ENCODE measurements at places on chromosomes 2 and 18.

DNA sequence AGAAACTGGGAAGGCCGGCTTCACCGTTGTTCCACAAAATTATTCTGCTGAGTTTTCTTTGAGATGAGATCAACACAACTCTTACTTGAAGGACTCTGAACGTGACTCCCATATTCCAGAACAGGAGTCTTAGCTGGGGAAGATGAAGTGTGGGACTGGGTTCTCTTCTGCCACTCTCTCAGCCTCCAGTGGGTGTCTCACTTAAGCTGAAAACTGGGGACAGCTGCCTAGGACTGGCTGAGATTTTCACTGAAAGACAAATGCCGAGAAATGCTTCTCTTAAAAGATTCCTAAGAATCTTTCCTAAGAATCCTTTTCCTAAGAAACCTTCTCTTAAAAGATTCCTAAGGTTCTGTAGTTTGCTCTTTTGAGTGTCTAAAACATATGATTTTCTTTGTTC, 156.6 kb upstream of the LHCGR start:
- no peak for DNase-seq

DNA sequence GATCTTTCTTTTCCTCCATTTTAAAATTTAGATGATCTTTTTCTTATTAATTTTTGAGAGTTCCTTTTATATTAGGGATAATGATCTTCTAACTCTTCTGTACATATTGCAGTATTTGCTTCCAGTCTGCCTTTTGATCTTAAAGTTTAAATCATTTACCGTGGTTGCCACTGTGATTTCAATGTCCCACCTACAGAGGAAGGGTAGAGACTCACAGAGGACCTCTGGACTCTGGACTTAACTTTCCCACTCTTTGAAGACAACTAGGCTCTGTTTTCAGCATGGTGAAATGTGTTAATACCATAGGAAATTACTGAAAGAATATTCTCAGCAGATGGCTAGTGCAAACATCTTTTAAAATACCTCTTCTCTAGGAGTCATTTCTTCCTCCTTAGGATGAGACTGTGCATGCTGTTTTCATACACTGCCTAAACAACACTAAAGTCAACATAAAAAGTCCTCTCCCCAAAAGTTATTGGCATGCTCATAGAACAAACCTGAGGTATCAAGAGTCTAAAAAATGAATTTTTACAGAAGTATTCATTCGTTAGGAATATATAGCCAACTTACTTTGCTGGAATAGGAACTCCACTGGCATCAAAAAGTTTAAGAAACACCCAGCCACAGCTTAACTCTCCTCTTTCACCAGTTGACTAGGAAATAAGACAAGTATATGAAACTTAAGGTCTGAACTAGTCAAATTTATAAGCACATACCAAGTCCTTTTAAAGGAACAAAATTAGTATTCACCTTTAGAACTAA, 30.7 kb upstream of the MALL start:
- no peak for DNase-seq

DNA sequence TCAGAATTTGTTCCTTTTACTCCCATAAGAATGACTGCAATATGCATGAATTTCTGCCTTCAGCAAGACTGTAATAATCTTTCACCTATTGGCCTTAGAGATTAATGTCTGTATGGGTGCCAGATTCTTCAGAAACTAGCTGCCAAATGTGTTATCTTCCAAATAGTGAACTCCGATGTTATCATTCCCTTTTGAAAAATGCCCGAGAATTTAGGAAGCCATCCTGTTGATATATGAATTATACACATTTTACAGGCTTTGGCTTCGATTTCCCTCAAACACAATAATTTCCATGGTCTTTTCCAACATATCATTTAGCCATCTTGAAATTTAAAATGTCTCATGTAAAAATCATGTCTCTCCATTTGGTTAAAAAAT, 101.5 kb downstream of the ZNF521 start:
- DNase-seq = no peak

- DNase-seq = no peak
Measured at GRCh38 chr2:120733238-120733932, 2.3 kb upstream of the GLI2 start.

- no peak for DNase-seq
Measured at GRCh38 chr2:231935207-231935524, 9.0 kb upstream of the NPPC start.

- DNase-seq = no peak
Measured at GRCh38 chr2:138280999-138281695, 220.4 kb upstream of the SPOPL start.

DNA sequence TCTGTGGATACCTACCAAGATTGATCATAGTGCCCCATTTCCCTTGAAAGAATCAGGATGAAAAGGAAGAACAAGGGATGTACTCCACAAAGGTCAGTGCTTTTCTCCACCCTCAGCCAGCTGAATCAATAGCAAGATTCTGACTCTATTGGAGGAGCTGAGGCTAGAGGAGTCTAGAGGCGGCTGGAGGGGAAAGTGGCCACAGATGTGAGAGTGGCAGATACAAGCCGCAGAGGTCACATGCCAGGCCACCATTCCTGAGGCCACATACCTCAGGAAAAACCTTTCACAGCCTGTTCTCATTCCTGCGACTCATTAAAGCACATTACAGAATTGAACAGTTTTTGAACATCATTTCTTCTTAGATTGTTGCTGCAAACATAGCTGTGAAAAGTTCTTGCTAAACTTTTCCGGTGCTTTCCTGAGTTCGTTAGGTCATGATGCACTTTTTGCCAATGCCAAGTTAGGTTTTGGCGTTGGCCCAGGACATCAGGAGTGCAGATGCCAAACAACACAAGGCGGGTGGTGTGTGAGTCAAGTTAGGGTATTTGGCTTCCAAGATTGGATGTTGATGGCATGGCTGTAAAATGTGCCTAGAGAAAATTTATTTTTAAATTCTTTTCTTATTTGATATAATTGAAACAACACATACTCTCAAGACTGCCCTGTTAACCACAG, 160.7 kb upstream of the SP5 start:
- DNase-seq = no peak

DNA sequence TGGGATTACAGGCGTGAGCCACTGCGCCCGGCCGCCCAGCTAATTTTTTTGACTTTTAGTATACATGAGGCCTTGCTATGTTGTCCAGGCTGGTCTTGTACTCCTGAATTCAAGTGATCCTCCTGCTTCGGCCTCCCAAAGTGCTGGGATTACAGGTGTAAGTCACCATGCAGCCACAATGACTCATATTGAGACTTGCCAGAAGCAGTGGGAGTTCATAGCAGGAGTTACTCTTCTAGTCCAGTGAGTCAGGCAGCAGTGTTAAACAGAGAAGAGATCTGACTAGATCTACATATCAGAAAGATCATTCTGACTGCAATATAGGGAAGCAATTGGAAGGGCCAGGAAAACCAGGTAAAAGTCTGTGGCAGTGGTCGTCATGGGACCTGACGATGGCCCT, 1.5 kb upstream of the FLACC1 start:
- no peak for DNase-seq

DNA sequence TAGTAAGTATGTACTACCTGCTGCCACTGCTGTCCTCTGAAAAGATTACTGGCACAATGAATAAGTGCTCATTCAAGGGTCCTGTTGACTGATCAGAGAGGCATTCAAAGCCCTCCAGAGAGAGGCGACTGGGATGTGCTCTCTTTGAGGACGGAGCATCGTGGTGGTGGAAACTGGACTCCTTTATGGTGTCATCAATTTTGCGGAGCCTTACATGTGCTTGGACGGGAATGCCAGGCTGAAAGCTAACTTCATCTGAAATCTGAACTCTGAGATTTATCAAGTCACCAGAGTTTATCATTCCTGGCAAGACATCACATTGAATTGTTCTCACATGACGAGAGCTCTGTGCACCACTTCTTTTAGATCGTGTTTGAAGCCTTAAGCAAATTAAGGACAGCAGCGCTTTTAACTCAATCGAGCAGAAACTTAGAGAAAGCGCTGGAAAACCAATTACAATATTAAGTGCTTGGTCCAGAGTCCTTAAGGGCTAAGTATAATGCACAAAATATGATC, 138.3 kb downstream of the NCK2 start:
- no peak for DNase-seq

GRCh38 chr18:50203801-50204604, 9.1 kb upstream of the MYO5B start:
- no peak for DNase-seq

DNA sequence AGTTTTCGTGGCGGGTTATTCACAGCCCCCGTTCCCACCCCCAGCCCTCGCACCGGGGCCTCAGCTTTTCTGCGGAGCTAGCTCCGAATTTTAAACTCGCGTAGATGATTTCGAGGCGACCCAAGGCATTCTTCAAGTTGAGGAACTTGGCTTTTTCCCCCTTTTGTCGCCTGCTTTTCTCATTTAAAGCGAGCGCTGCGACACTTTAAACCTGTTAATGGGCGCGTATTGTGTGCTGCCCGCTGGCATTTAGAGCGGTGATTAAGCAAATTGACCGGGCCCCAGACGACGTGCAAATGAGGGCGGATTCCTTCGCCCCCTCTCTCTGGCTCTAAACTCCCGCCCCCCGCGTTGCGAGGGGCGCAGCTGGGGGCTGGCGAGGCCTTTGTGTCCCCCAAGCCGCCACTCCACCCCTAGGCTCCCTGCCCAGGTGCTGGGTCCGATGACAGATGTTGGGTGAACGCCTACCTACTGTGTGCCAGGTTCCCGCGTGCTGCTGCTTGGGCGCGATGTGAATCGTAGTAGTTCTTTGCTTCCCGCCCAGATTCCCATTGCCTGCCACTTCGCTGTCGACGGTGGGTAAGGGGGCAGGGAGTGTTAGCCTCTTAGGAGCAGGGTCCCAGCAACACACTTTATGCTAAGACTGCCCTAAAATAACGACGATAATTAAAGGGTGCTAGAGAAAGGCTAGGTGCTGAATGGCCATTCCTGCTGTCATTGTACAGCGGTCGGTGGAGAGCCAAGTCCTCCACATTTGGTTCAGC, 1.9 kb downstream of the TCF7L1 start:
- DNase-seq = no peak

- DNase-seq = no peak
Measured at GRCh38 chr2:74037379-74037860, 52.7 kb downstream of the TET3 start.

GRCh38 chr2:227488045-227488444, 16.1 kb downstream of the AGFG1 start:
- DNase-seq = no peak

DNA sequence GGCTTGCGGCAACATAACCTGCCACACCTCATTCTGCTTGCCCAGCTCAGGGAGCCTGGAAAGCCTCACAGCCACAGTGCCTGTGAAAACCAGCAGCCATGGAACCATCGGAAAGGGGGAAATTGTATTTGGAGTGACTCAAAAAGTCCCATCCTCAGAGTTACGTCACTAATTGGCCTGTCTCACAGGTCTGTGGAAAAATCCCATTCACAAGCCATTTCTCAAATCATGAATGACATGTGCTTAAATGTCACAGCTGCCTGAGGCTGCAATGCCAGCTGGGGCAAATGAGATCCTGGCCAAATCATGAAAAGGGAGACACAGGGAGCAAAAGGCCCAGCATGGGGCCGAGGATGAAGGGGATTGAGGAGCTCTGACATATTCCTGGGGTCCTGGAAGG, 486.9 kb upstream of the RAB6C start:
- no peak for DNase-seq

DNA sequence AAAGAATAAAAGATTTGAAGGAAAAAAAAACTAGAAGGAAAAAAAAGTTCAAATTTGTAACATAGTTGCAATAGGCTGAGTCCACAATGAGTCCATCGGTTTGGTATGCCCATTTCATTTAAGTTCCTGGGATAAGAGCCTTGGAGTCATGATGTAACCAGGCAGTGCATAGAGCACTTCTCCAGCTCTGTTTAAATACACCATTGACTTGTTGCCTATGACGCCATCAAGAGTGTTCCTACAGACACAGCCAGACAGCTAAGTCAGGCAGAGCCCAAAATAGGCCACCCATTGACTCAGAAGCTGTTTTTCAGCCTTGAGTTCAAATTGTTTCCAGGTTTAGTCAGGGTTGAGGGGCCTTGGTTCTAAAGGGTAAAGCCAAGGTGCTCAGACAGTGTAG, 44.9 kb downstream of the SOCS6 start:
- no peak for DNase-seq

- no peak for DNase-seq
Measured at GRCh38 chr2:84427235-84428138, 31.6 kb downstream of the SUCLG1 start.

GRCh38 chr2:176626796-176627195, 357.6 kb downstream of the MTX2 start:
- no peak for DNase-seq

DNA sequence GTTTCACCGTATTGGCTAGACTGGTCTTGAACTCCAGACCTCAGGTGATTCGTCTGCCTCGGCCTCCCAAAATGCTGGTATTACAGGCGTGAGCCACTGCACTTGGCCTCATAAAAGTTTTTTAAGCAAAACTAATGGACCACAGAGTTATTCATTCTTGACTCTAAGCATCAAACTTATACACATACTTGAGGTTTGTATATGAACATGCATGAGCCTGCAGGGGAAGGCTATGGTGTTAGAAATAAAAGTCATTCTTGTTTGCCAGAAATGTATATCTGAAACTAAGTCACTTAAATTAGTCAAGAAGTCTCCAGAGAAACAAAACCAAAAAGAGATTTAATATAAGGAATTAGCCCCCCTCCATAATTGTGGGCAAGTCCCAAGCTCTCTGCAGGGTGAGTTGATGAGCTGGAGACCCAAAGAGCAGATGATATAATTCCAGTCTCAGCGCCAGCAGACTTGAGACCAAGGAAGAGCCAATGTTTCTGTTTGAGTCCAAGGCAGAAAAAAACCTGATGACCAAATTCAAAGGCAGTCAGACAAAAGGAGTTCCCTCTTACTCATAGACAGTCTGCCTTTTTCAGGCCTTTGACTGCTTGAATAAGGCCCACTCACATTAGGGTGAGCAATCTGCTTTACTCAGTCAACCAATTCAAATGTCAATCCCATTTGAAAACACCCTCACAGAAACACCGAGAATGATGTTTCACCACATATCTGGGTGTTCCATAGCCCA, 69.0 kb upstream of the DSG1 start:
- DNase-seq = no peak

DNA sequence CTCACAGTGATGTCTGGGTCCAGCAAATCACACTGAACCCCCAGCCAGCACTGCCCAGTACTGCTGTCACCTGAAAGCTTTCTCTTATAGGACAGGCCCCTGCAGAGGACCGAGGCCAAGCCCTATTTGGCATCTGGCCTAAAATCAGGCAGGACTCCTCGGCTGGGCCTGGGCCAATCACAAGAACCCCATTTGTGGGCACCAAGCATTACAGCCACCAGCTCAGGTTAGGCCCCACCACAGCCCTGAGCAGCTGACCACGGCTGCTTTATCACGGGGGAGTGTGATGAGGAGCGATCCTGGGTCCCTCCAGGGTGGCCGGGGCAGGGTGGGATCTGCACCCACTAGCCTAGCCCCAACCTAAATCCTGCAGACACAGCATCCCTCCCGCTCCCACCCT, 8.2 kb downstream of the BIN1 start:
- no peak for DNase-seq

Data from stimulated activated CD8-positive, alpha-beta memory T cell treated with anti-CD3 and anti-CD28 coated beads, Interleukin-15, amount 100 ng/mL, for 1 hour (primary cell).